CD4-positive, CD25-positive, alpha-beta regulatory T cell (primary cell): ENCODE measurements at places on chromosomes 4 and X.

DNA sequence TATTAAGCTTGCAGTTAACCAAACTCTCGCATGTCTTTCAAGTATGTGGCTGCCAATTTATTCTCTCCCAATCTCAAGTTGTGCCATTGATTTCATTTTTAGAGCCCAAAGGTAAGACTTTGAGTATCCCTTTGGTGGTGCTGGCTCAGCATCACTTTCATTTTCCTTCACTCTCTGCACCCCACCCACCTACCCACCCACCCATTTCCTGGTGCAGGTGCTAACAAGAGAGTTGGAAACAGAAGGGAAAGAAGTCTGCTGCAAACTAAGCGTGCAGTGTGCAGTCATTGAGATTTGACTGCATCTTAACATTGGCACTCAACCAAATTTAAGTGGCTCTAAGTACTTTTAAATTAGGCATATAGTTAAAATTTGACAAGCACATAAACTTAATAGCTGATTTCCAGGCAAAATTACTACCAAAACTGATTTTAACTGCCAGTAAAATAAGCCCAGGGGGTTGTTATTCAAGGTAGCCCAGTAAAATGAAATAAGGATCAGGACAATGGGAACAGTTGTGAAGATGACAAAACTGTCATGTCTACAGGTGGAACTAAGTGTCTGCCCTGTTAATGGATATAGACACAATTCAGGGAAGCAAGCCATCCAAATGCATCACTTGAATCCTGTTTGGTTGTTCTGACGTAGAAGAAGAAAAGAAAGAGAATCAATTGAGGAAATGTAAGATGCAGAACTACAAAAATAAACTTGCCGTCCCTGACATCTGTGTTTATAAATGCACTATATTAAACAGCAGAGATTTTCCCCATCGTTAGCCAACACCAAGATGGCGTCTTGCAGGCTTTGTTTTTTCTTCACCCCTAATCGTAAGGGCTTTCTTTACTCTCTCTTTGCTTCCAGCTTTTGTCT, 184.2 kb downstream of the KDR start:
- no peak for DNase-seq

GRCh38 chrX:109398833-109399232, 83.1 kb downstream of the GUCY2F start:
- no peak for DNase-seq

DNA sequence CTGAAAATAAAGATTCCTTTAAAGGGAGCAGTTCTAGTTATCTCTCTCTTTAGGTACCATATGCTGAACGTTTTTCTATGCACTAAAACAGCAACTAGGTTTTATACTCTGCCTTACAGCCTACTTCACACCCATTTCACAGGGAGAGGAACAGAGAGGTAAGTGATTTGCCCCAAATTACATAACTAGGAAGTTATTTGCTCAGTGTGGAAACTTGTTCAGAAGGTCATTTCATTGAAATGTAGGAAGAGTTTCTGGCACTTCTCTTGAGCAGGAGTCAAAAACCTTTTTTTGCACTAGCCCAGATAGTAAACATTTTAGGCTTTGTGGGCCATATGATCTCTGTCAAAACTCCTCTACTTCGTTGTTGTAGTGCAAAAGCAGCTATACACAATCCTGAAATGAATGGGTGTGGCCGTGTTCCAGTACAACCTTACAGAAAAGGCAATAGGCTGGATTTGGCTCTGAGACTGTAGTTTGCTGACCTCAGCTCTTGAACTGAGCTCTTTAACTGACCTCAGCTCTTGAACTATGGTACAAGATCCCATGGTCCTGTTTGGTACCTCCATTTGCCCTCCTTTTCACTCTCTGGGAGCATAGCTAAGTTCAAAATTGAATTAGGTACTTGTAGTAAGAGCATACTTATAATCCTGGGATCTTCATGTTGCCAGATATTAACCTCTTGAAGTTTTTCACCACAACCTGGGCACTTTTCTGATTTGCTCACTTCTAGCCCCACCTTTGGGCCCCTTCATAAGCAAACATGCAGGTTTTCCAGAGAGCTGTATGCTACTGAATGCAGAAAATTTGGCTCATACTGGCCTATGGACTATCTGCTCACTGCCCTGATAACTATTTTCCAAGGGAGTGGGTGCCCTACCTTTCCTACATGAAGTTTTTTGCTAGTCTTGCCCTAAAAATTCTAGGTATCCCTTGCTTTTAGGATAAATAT, 53.3 kb downstream of the AR start:
- no peak for DNase-seq

DNA sequence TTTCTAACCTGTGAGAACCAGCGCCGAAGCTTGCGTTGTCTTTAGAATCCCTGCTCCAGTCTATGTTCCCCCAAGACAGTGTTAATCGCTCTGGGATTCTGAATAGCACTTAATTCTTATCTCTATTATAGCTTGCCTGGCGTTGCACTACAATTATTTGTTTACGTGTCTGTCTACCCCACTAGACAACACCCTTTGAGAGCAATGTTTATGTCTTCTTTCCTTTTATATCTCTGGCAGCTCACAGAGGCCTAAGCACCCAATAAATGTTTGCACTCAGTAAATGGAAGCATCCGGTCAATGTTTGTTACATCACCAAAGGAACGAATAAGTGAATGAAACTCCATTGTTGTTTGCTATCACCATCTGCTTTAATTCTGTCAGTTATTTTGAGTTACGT, 4.8 kb upstream of the NHS start:
- DNase-seq, result no peak

- DNase-seq, result no peak
Measured at GRCh38 chrX:115392871-115393270, 103.4 kb downstream of the LUZP4 start.
